GM12892 (cell line): ENCODE measurements at places on chromosomes 4 and X.

- DNase-seq: no peak
These were observed 283.8 kb upstream of the ARSJ start for GRCh38 chr4:114263233-114263632.

GRCh38 chr4:185167234-185167633 is 24.2 kb downstream of the SLC25A4 start:
- no peak for DNase-seq

DNA sequence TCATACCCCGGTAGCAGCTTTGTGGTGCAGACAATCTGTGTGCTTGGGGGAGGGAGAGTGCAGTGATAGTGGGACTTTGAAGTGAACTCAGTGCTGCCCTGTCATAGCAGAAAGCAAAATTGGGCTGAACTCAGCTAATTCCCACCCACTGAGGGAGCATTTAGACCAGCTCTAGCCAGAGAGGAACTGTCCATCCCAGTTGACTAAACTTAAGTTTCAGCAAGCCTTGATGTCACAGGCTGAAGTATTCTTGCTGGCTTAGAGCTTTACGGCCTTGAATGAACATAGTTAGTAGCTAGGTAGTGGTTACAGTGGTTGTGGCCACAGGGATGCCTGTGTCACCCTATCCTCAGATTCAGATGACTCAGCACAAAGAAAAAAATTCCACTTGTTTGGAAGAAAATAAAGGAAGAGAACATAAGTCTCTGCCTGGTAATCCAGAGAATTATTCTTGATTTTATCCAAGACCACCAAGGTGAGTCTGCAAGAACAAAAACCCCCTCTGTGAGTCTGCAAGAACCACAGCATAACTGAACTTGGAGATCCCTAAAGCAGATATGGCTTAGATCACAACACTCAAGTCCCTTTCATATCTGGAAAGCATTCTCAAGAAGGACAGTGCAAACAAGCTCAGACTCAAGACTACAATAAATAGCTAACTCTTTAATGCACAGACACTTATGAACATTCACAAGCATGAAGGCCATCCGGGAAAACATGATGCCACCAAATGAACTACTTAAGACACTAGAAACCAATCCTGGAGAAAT is 39.4 kb downstream of the ADH7 start:
- DNase-seq: no peak

DNA sequence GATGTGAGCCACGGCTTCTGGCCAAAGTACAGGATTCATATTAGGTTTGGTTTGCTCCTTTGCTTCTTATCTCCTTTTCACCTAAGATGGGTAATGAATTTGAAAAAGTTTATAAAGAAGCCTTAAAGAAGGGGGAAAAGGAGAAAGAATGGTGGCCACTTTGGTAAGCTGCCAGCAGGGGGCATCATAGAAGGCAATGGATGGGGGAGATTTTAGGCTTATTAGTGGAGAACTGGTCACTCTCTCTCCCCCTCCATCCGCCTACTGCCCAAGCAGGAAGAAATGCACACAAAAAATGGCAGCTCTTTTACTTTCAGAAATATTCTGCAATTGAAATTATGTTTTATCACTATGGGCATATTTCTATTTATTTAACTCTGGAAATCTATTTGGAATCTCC is 32.0 kb downstream of the SPARCL1 start:
- no peak for DNase-seq

DNA sequence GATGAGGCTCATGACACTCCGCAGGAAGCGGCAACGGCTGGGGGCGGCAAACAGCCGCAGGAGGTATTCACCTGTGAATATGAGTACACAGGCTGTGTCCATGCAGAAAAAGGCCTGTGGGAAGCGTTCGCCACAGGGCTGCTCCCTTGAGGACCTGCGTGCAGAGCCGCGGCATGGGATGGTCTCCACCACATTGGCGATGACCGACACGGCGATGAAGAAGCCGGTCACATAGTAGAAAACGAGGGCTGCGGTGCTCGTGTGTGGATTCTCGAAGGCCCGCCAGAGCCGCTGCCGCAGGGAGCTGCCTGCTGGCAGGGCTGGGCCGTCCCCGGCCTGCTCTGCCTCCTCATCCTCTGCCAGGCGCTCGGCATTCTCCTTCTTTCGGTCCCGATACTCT is 2.2 kb downstream of the KCND1 start:
- no peak for DNase-seq

- DNase-seq: no peak
These were observed 63.6 kb downstream of the HADH start for GRCh38 chr4:108053251-108053711.

GRCh38 chr4:40258627-40259026 is 61.8 kb downstream of the RHOH start:
- DNase-seq: no peak

DNA sequence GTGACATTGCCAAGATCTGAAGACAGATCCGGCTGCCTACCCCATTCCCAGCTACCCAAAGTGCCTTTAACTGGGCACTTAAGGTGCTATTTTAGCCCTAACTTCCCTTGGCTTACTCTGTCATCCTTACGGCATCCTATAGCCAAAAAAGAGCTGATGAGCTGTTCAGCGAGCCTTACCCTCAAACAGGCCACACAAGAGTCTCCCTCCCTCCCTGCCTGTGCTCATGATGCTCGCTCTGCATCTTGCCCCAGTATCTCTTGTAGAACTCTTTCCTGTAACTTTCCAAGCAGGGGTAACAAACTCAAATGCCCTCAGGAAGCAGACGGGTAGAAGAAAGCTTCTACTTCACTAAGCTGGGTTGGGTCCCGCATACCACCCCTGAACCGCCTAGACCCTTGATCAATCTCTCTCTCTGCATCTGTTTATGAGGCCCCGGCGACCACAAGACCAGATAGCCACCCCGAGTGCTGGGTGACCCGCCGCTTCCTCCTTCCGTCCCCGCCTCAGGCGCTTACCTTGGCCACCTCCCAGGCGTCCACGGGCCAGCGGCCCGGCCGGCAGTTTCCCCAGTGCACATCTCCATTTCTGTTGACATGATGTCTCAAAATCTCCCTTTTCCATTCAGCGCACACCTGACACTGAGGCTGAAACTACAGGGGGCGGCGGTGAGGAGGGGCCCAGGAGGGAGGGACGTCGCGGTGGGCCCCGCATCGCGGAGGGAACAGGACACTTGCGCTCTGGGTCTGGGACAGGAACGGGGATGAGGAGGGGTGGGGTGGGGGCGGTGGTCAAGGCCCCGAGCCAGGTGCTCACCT is 663 bp downstream of the CXorf38 start:
- peak; percentile 38 for DNase-seq

DNA sequence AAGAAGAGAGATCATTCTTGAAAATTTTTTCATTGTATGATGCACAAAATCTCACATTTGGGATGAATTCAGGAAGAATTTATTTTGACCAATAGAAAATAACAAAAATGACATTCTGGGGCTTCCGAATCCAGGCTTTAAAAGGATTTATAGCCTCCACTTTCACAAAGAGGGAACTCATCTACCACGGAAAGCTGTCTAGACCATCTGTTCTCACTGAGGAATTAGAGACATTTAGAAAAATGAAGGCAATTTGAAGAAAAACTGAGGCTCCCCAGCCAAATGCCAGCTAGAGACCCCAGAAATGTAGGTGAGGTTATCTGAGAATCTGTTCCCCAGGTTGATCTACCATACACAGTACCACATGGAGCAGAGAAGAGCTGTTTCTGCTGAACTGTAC is 464.3 kb downstream of the TMA16 start:
- DNase-seq: no peak

DNA sequence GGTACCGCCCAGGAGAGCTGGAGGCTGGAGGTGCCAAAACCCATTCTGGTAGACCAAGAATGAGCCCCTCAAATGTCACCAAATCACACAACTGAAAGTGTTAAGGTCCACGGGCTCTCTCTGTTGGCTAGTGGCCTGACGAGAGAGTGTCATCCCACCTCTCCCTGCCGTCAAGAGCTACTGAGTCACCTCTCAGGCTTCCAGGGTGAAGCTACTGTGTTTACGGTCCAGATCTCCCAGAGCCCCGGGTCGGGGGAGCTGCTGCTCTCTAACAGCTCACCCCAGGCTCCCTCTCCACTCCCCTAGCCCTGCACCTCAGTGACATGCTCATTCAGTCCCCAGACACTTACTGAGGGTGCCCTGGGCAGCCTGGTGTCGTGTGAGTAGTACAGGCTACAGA is 59.2 kb downstream of the ADGRG2 start:
- no peak for DNase-seq

GRCh38 chr4:2286904-2287593 is 25.1 kb upstream of the MXD4 start:
- no peak for DNase-seq

DNA sequence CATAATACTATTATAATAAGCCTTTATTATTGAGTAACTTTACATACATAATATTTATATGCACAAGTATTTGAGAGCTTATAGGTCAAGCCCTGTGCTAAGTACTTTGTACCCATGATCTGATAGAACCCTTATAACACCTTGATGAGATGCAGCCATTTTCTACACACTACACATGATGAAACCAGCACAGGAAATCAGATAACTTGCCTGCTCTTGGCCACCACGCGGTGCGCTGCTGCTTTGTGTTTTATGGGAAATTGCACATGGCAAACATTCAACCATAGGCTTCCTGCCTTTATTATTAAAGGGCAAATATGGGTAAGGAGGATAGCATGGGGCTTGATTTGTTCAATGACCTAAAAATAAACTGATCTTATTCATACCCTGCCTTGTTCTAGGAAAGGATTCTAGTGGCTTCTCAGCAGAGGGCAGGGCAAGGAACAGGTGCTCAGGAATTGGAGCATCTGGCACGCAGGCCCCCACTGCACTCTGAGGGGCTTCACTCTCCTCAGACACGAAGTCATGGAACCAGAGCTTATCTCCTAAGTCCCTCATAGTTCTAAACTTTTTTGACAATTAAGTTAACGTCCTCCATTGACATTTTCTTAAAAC is 31.6 kb upstream of the NAP1L5 start:
- no peak for DNase-seq

- DNase-seq: no peak
These were observed 12.5 kb downstream of the SEC24D start for GRCh38 chr4:118823471-118823870.

DNA sequence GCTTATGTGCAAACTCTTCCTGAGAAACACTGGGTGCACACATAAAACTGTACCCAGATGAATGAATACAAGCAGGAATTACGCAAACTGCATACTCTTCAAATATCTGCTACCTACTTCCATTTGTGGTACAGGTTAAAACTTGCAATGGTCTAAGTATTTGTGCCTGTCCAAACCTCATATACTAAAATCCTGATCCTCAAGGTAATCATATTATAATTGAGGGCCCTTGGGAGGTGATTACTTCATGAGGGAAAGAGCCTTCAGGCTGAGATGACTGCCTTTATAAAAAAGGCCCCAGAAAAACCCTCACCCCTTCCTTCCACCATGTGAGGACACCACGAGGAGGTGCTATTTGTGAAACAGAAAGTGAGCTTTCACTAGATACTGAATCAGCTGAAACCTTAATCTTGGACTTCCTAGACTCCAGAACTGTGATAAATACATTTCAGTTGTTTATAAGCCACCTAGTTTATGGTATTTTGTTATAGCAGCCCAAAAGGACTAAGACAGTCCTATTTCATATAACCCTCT is 1977.2 kb downstream of the PCDH7 start:
- DNase-seq: no peak
